ENCODE measurements at places on chromosomes 6 and 20.

DNA sequence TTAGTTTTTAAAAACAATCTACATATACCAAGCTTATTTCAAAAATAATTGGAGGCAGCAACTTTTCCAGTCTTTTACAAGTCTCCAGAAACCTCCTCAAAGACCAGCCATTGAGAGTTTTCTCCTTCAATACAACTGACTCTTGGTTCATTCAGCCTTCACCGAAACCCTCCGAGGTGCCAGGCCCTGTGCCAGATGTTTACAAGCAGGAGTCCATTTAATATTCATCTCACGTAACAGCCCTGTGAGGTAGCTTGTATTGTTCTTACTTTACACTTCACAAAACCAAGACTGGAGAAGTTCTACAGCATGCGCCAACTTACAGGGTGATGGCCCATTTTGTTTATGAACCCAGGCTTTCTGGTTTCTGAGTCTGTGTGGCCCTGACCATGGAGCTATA, 5.5 kb upstream of the NEDD9 start:
- no peak for DNase-seq

GRCh38 chr20:19725814-19726525, 32.1 kb upstream of the RIN2 start:
- DNase-seq, result no peak

DNA sequence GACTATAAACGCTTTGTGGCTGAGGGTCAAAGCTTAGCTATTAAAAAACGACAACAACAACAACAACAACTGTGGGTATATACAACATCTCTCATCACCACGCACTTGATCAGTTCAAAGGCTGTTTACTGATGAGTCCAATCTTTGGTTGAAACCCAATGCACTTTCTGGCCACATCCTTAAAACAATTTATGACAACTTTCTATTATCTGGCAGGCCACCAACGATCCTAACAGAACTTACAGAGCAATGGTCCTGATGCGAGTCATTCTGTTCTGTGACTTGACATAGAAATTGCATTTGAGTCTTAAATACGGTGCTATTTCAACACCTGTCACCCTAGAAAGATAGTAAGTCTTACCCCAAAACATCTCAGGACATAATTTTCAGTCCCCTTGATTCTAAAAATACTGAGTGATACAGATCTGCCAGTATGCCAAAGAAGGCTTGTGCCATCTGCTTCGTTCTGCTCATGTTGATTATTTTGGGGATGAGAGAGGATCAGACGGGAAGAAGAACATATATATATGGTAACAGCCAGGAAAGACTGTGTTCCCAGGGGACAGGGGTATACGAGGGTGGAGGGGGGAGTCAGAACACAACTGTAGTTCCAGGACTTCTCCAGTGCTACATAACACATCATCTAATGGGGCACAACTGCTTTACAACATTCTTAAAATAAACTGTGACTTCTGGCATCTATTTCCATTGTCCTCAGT, 55.8 kb downstream of the PLAGL1 start:
- no peak for DNase-seq

- no peak for DNase-seq
Measured at GRCh38 chr6:75268121-75268987, 16.2 kb downstream of the TMEM30A start.

DNA sequence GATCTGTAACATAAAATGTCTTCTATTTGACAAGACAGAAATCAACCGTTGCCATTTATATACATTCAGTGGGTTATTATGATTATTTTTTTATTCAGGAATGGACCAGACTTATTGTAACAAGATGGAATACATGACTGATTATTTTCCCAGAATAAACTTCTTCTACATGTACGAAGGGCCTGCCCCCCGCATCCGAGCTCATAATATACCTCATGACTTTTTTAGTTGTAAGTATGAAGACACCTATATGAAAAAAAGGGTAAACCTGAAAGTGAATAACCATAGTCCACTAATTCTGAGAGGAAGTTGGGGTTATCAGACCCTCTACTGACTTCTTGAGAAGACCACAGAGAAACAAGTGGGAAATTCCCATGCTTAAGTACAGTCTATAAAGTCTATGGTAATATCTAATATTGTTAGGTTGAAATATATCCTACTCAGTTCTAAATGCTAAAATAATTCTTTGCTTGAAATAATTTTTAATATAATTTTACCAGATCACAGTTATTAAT, 15.9 kb downstream of the OR2A4 start:
- no peak for DNase-seq

GRCh38 chr6:136466777-136467176, 83.4 kb downstream of the MAP7 start:
- no peak for DNase-seq

DNA sequence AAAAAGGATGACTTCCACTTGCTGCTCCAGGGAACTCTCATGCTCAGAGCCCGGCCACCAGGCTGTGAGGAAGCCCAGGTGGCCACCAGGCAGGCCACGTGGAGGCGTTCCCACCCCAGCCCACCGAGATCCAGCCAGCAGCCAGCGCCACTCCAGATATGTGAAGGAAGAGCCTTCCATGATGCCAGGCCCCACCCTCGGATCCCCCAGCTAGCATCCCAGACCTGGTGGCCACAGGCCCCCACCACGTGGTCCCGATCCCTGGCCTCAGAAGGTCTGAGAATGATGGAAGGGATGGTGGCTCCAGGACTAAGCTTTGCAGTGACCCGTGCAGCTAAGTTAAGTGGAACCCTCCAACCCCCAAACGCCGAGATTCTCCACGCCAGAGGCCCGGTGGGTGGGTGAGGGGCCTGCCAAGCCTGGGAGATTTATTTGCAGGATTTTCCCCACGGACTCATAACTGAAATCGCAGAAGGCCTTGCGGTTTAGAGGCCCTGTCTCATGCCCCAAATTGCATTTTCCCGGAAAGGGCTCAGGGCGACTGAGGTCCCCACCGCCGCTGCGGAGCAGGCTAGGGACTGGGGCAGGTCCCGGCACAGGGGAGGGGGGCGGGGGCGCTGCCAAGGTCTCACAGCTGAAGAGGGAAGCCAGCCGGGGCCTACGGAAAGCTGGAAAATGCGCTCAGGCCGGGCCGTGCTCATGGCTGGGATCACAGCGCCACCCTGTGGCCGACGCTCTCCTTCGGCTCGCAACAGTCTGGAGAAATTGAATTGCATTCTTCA, 31.1 kb upstream of the CST7 start:
- DNase-seq, result no peak

DNA sequence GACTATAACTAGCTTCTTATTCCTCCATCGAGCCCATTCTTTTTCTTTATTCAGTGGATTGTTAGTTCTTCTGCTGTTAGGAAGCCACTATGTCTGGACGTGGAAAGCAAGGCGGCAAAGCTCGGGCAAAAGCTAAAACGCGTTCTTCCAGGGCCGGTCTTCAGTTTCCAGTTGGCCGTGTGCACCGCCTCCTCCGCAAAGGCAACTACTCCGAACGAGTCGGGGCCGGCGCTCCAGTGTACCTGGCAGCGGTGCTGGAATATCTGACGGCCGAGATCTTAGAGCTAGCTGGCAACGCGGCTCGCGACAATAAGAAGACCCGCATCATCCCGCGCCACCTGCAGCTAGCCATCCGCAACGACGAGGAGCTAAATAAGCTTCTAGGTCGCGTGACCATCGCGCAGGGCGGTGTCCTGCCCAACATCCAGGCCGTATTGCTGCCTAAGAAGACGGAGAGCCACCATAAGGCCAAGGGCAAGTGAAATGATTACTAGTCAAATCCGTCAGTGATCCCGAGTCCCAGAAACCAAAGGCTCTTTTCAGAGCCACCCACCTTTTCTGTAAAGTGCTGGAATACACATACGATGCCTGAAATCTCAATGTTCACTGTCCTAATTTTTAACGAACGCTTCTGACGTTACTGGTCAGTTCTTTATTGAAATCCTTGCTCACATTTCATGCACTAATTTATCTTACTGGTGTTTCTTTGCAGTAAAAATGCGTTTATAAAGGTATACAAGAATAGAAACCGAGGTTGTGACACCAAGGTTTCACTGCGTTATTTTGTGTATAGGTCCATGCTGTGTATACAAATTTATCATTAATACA, 129.9 kb downstream of the HFE start:
- DNase-seq, result peak; percentile 61

GRCh38 chr6:65505736-65506135, 201.3 kb downstream of the EYS start:
- no peak for DNase-seq

DNA sequence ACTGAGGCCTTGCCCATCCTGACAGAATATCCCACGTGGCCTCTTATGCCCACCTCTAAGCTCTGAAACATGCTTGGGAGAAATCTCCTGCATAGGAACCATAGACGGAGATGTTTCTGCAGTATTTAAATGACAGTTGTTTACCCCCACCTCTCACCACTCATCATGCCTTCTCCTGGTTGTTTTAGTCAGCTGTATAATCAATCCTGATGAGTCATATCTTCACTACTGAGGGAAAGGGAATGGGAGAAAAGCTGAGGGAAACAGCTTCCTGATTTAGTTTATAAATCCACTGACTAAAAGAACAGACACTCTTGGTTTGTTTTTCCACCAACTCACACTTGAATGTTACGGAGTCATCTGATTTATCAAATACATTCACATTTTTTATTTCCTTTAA, 113.2 kb upstream of the TENT5A start:
- no peak for DNase-seq

- DNase-seq, result no peak
Measured at GRCh38 chr6:148999929-149000468, 253.2 kb downstream of the UST start.

- DNase-seq, result no peak
Measured at GRCh38 chr6:170186006-170186935, 104.6 kb downstream of the DLL1 start.

DNA sequence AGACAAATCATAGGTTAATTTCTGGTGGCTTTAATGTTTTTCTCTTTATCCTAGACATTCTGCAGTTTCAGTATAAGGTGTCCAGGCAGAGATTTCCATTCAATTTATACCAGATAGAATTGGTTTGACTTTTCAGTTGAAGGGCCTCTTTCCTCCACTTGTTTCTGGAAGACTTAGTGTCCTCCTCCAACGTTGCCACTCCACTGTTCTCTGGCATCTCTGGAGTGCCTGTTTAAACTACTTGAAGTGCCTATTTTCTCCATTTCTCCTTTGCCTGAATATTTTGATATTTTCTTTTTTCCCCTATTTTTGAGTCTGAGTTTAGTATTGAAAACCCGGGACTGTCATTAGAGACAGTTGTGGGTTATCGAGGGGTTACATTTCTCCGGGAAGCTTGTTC, 27.7 kb downstream of the EDN3 start:
- no peak for DNase-seq

DNA sequence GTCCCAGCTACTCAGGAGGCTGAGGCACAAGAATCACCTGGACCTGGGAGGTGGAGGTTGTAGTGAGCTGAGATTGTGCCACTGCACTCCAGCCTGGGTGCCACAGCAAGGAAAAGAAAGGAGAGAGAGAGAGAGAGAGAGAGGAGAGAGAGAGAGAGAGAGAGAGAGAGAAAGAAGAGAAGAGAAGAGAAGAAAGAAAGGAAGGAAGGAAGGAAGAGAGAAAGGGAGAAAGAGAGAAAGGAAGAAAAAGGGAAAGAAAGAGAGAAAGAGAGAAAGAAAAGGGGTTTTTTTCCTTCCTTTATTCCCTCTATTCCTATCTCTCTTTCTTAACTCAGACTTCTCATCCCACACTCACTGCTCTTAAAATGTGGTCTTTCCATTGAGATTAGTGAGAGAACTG, 238.7 kb upstream of the PRDM1 start:
- DNase-seq, result no peak

GRCh38 chr6:114312931-114313330, 29.9 kb downstream of the HS3ST5 start:
- DNase-seq, result no peak

DNA sequence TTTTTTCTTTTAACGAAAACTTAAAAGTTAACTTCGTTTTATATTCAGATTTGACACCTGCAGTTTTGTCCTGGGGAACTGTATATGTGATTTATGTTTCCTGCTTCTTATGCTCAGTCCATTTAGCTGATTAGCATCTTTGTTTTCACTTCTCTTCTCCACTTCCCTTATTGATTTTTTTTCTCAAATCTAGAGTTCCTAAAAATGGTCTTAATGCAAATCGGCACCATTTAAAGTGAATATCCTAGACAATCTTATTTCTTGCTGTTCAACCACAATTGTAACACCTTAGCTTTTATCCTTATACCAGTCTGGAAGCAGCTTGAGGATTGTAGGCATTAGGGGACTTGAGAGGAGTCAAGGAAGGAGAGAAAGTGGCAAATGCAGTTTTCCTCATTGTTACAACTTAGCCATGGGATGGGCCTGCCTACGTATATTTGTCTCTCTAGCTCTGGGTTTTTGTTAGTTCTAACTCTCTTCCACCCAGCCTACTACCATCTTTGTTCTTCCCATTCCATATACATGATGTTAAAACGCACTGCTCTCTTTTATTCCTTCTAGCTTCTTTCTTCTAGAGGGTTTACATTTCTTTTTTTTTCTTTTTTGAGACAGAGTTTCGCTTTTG, 8.5 kb downstream of the QRSL1 start:
- DNase-seq, result no peak

GRCh38 chr6:36754582-36755434, 57.2 kb downstream of the RAB44 start:
- no peak for DNase-seq

- DNase-seq, result no peak
Measured at GRCh38 chr6:145924600-145924999, 39.6 kb downstream of the SHPRH start.

GRCh38 chr6:7484666-7485065, 56.8 kb upstream of the DSP start:
- no peak for DNase-seq

GRCh38 chr6:52969359-52969758, 25.7 kb downstream of the GSTA4 start:
- DNase-seq, result no peak

- no peak for DNase-seq
Measured at GRCh38 chr6:99241905-99242534, 107.5 kb downstream of the FAXC start.

- DNase-seq, result no peak
Measured at GRCh38 chr20:33172781-33173180, 4.8 kb downstream of the BPIFA2 start.

DNA sequence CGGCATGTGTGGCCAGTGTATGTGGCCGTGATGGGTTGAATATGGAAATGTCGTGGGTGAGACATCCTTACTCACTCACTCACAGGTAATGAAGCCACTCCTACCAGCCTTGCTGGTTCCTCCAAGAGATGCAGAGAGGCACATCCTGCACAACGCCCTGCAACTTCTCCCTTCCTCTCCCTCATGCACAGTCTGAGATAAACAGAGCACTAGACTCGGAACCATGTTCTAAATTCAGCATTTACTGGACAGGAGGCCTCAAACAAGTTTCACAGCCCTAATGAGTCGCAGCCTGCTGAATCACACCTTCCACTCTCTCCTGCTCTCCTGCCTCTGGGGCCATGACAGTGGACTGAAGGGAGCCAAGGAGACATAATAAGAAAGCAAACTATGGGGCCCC, 91.2 kb downstream of the ISM1 start:
- DNase-seq, result no peak

DNA sequence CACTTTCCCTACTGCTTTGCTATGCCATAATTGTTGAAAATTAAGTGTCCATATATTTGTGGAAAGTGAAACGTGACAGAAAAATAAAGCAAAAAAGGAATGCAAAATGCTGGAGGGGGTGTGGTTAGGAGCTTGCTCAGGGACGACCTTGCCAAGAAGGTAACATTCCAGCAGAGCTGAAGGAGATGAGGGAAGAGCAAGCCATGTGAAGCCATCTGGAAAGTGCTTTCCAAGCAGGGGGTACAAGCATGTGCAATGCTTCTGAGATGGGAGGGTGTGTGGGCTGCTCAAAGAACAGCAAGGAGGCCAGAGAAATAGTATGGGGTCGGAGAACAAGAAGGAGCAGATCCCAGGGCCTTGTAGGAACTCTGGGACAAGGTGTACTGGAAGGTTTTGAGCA, 161.7 kb downstream of the ISM1 start:
- DNase-seq, result no peak

- DNase-seq, result no peak
Measured at GRCh38 chr6:159999240-159999671, 30.4 kb downstream of the IGF2R start.

Data from T follicular helper cell (primary cell).